Stimulated activated CD8-positive, alpha-beta memory T cell treated with anti-CD3 and anti-CD28 coated beads, Interleukin-15, amount 100 ng/mL, for 4 hours (primary cell): ENCODE measurements at places on chromosomes 4 and X.

DNA sequence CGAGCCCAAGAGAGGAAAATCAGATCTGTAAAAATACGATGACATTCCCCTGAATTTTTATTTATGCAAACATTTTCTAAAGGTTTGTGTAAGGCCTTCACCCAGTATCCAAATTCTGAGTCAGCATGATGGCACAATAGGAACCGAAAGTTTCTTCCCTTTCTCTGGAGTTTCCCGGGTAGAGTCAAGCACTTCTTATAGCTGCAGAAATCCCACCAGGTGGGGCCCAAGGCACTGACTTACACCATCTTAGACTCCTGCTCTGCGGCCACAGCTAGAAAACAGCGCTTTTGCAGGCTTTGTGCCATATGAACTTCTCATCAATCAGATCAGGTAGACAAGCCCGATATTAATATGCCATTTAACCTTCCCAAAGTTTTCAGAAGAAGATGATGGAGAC lies 13.4 kb downstream of the LEF1 start:
- DNase-seq: no peak

GRCh38 chr4:1002131-1002630 lies 9.0 kb upstream of the SLC26A1 start:
- no peak for DNase-seq

DNA sequence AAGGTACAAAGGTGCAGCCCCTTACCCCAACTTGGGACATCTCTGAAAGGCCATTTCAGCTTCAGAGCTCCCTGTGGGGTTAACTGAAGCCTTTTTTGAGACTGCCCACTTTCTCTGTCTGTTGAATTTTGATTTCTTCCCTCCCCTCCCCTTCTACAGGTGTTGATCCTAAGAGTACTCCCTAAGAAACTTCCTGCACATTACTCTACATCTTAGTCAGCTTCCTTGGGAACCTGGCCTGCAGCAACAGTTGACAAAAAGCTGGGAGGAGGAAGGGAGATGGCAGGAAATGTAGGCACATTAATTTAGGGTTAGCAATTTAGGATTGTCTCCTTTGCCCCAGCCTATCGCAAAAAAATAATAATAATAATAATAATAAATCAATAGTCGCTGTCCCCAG lies 1.2 kb upstream of the IDS start:
- DNase-seq: no peak

DNA sequence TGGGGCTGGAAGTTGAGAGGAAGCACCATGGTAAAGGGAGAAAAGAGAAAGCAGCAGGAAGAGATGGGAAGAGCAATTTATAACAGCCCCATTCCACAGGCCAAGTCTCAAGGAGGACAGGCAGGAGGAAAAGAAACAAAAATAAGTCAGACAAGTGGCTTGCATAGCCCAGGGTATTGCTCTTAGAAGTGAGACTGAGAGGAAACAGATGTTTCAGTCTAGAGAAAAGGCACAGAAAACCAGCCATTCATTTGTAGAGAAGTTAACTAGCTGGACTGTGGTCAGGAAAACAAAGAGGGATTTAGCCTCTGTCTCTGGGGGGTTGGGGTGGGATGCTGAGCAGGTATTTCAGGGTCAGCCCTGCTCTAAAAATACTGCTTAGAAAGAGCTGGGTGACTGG lies 175.0 kb upstream of the ARHGEF9 start:
- DNase-seq: no peak

DNA sequence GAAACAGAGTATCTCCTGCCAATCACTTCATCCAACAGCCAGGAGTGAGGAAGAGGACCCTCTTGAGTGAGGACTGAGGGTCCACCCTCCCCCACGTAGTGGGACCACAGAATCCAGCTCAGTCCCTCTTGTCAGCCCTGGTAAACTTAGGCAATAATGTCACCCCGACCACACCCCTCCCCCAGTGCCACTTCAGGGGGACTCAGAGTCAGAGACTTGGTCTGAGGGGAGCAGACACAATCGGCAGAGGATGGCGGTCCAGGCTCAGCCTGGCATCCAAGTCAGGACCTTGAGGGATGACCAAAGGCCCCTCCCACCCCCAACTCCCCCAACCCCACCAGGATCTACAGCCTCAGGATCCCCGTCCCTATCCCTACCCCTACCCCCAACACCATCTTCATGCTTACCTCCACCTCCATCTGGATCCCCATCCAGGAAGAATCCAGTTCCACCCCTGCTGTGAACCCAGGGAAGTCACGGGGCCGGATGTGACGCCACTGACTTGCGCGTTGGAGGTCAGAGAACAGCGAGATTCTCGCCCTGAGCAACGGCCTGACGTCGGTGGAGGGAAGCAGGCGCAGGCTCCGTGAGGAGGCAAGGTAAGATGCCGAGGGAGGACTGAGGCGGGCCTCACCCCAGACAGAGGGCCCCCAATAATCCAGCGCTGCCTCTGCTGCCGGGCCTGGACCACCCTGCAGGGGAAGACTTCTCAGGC lies at the start of the genes CSAG1 and MAGEA12:
TSS of gene CSAG1 (minus strand) at position 461 of the 715 bp plus-strand sequence. CDS start 1,261 bp downstream, outside the sequence.
TSS of gene MAGEA12 (plus strand) at position 497 of the 715 bp plus-strand sequence. CDS start 2,405 bp downstream, outside the sequence.
- DNase-seq: no peak

- no peak for DNase-seq
Observed at GRCh38 chr4:156169011-156169410, 215.3 kb upstream of the CTSO start.

GRCh38 chr4:122836941-122837340 lies 10.3 kb downstream of the FGF2 start:
- no peak for DNase-seq

- no peak for DNase-seq
Observed at GRCh38 chrX:16239211-16239610, 71.9 kb downstream of the MAGEB17 start.

- no peak for DNase-seq
Observed at GRCh38 chr4:180811556-180811955, 1431.6 kb upstream of the TENM3 start.

DNA sequence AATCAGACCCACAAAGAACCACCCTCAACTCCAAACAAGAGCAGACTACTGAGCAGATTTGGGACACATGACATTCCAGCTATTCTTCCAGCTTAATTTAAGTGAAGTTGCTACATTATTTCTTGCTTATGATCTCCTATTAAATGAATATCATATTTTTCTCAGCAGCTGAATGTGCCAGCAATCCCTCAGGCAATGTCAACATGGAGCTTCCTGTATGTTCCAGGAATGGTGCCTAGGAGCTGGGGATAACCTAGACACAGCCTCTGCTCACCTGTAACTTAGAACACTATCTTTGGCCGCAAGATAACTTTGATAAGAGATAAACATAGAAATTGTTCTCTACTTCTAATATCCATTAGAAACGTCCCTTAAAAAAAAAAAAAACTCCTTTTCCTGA lies 274.4 kb upstream of the RASGEF1B start:
- no peak for DNase-seq

DNA sequence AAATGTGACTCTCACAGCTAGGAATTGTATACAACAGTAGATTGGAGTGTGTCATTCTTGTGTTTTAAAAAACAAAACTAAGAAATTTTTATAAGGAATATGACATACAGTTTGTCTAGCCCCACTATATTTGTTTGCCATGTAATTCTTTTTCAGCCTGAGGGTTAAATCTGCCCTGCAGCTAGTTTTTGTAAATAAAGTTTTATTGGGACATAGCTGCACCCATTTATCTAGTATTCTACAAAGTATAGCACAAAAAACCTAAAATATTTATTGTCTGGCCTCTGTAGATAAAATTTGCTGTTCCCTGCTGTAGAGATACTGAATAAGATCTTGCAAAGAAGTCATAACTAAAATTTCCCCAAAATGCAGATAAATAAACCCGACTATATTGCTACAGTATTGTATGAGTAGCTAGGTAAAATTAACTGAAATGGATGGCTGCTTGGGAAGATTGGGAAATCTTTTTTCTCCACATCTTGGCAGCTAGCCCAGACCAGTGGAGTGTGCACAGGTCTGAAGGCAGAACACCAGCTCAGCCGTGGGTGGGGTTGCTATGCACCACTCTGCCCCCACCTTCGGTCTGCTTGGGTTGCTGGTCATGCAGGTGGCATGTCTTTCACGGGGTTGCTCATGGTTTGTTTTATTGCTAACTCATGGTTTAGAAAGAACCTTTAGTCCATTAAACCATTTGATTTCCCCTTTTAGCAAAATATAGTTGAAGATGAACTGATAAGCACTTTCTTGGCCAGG lies 127.9 kb downstream of the KLHL8 start:
- no peak for DNase-seq

DNA sequence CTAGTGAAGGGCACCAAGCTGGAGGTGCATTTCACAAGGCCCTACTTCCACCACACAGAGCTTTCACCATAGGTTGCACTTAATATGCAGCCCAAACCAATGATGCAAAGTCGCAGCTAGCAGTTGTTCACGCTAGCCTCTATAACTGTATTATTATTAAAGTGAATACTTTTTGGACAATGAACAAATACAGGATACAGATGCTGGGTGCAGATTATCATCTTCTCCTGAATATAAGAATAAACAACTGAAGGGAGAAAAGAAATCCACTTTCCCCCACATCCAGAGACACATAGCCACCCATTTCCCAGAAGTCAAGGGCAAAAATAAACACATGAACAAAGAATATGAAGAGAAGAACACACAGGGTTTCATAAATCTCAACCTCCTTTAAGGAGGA lies 107.2 kb downstream of the PRDM5 start:
- no peak for DNase-seq

DNA sequence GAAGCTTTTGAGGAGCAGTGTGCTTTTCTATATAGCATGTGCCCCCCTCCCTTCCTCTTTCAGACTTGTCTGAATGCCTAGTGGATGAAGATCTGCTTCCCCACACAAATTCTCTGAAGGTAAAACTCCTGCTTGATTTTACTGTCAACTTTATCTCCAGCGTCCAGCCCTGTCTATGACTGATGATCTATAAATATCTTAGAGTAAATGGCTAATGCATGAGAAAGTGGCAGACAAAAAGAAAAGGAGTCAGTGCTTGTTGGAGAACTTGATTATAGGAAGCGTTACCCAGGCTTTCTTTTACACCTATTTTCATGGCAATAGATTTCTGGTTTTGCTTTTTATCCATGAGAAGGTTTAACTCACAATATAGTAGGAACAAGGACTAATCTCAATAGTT lies 168.3 kb upstream of the HS3ST1 start:
- DNase-seq: no peak

GRCh38 chrX:75609406-75609805 lies 86.6 kb upstream of the ZDHHC15 start:
- no peak for DNase-seq

GRCh38 chrX:9628779-9629493 lies 136.7 kb downstream of the GPR143 start:
- DNase-seq: no peak

DNA sequence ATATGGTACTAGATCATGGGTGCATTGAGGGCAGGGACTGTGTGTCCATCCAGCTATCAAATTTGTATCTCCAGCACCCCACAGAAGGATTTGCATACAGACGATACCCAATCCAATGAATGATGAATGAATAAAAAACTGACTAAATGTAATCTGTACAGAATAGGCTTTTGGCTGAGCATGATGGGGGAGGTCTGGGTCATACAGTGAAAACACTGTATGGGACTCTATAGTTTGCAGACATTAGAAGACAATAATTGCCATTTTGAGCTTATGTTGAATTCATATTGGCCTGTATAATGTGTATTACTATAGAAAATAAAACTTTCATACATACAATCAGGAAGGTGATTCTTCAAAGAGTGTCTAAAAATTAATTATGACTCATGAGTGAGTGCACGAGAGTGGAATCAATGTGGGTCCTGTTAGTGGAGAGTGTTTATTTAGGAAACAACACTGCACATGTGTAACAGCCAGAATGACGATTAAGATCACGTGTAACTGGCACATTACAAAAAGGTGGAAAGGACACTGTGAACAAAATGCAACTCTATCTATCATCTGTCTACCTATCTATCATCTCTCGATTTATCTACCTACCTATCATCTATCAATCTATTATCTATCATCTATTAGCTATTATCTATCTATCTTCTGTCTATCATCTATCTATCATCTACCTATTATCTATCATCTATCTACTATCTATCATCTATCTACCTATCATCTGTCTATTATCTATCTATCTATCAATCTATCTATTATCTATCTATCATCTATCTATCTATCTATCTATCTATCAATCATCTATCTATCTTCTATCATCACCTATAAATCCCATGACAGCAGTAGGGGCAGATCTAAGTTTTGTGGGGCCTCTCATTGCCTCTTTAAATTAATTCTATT lies 201.3 kb downstream of the PTTG2 start:
- DNase-seq: no peak

DNA sequence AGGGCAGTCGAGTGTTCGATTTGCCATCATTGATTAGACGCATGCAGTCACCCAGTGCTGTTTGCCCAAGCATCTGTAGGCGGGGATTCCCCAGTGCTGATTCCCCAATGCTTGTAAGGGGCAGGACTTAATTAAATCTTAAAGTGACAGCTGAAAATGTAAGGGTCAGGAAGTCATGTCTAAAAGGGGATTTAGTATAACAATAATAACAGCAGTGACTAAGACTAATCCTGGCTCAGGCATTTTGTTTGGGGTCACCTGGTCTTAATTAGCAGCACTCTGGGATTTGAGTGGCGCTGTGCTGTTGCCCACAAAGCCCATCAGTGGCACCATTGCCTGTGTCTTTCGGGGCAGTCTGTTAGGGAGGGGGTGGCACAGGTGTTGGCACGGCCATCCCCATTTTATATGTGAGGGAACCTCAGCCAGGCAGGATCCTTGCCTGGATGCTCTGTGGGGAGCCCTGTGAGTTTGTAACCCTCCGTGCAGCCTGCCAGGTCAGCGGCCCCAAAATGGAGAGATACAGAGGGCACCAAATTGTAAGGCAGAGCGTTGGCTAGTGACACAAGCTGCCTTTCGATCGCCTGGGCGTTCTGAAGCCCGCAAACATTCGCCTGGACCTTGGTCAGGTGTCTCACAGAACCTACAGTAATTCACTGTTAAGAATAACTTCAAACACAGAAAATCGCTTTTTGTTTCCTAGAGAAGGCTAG lies 146.7 kb downstream of the TBL1X start:
- no peak for DNase-seq

GRCh38 chrX:136689436-136689835 lies 41.5 kb downstream of the CD40LG start:
- no peak for DNase-seq

- no peak for DNase-seq
Observed at GRCh38 chr4:144634978-144635747, 10.8 kb upstream of the HHIP start.

DNA sequence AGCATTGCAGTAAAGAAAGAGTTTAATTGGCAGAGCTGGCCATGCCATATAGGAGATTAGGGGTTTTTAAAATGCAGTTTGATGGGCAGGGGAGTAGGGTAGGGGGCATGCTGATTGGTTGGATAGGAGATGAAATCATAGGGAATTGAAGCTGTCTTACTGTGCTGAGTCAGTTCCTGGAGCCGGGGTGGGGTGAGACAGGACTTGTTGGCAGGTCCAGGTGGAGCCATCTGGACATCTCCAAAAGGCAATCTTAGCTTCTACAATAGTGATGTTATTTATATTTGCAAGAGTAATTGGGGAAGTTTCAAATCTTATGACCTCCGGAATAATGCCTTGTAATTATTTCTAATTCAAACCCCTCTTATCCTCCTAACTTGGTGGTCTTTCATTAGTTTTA lies 32.4 kb upstream of the PGM2 start:
- DNase-seq: no peak

- no peak for DNase-seq
Observed at GRCh38 chr4:30380404-30380998, 339.7 kb upstream of the PCDH7 start.

- DNase-seq: no peak
Observed at GRCh38 chr4:117467404-117467803, 382.0 kb upstream of the TRAM1L1 start.
